ENCODE measurements at places on chromosomes 11 and 22.

DNA sequence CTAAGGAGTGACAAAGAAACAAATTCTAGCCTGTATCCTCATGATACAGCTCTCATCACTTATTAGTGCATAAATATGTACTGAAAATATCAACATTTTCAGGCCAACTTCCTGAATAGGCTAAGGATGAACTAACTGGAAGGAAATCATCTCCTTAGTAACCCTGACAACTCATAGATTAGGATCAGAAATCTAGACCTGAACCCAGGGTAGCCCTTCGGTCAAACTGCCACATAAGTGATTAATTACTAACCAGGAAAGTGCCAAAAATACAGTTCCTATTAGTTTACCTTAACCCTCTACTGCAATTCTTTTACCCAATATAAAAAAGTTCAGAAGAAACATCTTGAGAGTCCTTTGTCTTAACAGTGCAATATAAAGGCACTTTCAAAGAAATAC lies 40.0 kb downstream of the AMBRA1 start:
- peaks cover 23% of the 10 kb centered on the region for H3K4me1 ChIP-seq
- no peaks in the 10 kb centered on the region for H3K27me3 ChIP-seq
- no peak overlapping the region for H3K4me3 ChIP-seq

GRCh38 chr11:124108156-124108555 lies 7.1 kb upstream of the VWA5A start:
- DNase-seq, result no peak
- H3K4me3 ChIP-seq, result no peak overlapping the region
- no peaks in the 10 kb centered on the region for H3K36me3 ChIP-seq
- no peak overlapping the region for H3K27ac ChIP-seq
- peaks cover 5% of the 10 kb centered on the region for H3K4me1 ChIP-seq

DNA sequence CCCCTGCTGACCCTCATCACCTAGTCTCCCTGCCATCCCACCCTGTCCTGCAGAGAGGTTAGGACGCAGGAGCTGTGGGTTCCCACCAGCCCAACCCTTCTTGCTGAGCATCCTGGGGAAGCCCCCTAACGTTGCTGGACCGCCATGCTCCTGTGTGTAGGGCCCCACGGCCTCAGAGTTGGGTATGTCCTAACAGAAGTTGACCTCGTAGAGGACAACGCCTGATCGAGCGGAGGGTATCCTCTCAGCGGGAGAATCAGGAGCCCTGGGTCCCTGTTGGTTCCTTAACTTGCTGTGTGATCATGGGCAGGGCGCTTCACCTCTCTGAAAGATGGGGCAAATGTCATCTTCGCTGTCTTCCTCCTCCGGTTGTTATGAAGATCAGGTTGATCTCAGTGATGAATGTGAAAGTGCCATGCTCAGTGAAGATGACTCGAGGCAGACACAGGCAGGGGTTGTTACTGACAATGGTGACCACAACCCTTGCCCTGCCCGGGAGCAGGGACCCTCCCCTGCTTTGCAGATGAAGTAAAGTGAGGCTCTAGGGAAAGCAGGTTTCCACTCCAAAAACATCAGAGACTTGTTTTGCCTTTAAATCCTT lies 19.3 kb upstream of the CD5 start:
- no peaks in the 10 kb centered on the region for H3K4me1 ChIP-seq
- no peak for DNase-seq
- H3K27me3 ChIP-seq, result no peaks in the 10 kb centered on the region
- H3K27ac ChIP-seq, result no peak overlapping the region
- no peak overlapping the region for H3K4me3 ChIP-seq

DNA sequence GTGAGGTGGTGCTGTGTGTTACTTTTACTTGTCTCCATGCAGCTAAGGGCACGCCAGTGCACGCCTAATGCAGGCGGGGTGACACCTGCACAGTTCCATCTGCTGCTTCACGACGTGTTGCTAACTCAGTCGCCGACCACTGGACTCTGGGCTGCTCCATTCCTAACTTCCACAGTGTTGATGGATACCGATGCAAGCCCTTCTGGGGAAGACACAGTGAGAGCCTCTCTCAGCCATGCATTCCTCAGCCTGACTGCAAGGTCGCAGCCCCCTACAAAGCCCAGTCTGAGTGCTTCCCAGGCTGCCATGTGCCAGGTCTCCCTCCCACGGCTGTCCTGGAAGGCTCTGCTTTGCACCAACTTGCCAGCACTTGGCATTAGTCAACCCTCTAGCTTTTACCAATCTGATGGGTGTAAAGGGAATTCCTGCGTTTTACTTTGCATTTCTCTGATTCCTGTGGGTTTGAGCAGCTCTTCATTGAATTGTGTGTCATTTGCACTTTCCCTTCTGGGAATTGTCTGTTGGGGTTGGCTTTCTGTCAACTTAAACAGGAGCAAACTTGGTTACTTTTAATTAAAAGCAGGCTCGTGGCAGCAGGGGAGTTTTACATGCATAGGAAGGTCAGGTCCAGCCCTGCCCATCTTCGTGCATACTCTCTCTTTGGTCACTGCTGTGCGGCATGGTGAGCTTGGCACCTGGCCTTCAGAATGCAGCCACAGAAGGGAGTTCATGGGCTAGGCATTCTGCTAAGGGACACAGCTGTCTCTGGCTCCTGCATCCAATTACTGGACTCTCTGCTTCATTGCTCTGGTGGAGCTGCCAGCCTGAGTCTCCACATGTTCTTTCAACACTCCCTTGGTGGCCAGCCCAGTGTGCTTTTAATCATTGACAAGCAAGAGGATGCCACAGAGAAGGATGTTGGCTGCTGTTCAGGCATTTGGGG lies 34.6 kb upstream of the SHANK2 start:
- no peaks in the 10 kb centered on the region for H3K36me3 ChIP-seq
- H3K4me3 ChIP-seq, result no peak overlapping the region
- DNase-seq, result no peak

DNA sequence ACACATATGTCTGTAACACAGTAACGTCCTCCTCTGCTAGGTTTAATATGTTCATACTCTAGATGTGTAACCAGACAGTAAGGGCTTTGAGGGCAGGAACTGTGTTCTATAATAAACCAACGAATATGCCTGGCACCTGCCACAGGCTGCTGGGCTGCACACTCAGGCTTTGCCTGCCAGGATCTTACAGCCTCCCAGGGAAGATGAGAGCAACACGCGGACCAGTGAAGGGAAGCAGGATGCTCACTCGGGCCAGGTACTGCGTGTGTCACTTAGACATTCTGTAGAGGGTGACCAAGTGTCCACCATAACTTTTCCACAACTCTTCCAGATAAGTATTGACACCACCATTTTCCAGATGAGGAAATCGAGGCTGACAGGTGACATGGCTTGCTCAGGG lies 21.7 kb upstream of the BAIAP2L2 start:
- H3K4me3 ChIP-seq, result no peak overlapping the region
- no peak overlapping the region for H3K27ac ChIP-seq
- no peaks in the 10 kb centered on the region for H3K27me3 ChIP-seq
- H3K4me1 ChIP-seq, result no peaks in the 10 kb centered on the region
- no peak for DNase-seq

DNA sequence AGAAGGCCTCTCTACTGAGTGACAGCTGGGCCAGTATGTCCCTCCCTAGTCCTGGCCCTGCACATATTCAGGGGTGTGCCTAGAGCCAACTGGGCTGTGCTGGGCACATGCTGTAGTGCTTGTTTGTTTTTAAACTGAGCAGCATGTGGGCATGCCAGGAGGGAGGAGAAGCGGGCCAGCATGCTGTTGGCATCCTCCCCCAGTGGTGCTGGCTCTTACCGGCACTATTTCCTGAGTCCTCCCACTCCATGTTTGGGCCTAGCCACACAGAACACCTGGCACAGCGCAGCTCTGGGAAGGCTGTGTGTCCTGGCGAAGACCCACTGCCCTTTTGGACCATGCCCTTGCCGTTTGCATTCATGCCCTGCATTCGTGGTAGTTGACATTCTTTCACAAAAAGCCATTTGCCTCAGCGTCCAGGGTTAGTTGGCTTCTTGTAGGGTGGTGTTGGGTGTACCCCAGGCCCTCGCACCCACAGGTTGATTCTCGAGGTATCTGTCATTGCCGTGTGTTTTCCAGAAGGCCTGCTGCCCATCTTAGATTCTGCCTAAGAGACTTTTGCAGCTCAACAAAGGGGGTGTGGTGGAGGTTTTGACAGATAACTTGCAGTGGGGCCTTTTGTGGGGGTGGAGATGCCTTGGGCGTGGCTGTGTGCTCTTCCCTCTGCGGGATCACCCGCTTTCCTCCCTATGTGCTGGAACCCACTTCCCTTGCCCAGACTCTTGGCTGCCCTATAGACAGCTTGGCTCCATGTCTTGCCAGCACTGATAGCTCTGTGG lies 13.6 kb downstream of the DGCR8 start:
- no peak for DNase-seq
- H3K36me3 ChIP-seq, result peaks cover 33% of the 10 kb centered on the region
- no peaks in the 10 kb centered on the region for H3K4me1 ChIP-seq

DNA sequence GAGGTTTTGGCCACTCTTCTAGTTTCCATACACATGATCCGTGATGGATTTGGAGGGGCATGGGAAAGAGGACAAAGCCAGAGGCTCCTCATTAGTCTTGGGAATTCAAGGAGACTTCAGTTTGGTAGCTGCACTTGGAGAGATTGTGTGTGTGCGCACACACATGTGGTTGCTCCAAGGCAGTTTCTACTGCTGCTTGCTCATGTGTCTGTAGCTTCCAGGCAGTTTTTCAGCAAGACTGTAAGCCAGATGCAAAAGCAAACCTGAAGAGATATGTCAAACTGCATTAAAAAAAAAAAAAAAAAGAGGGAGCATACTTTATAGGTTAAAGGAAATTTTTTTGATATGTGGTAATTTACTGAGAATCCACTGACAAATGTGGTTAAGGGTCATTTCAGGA lies 95.7 kb downstream of the OSBP2 start:
- no peak overlapping the region for H3K4me3 ChIP-seq
- H3K4me1 ChIP-seq, result no peaks in the 10 kb centered on the region
- no peak overlapping the region for H3K27ac ChIP-seq

DNA sequence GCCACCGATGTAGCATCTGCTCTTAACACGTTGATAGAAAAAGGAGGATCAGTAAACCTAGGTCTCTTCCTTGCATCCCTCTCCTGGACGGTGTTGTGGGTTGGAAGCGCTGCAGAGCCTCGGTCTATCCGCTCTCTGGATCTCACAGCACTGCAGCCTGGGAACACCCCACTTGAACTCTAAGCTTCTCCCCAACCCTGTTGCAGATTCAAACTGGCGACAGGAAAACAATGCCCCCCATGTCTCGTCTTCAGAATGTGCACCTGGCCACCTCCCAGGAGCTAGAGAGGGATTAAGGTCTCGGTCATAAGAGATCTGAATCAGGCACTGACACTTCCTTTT lies 454 bp downstream of the TMEM218 start:
- H3K4me3 ChIP-seq, result peak overlapping the region; percentile 96
- no peaks in the 10 kb centered on the region for H3K27me3 ChIP-seq
- DNase-seq, result no peak
- H3K36me3 ChIP-seq, result no peaks in the 10 kb centered on the region
- H3K27ac ChIP-seq, result peak overlapping the region; percentile 49
- peaks cover under 1% of the 10 kb centered on the region for H3K4me1 ChIP-seq
